ENCODE measurements at places on chromosomes 7 and 10. TPM values are rescaled to one million over a fixed set of nuclear protein-coding genes. Genes with fewer than 3 reads are reported as not detected.

The BAMBI gene
- total RNA-seq, result 29.0 TPM

The EPHB6 gene
- total RNA-seq, result 13.9 TPM

The CPA2 gene
- total RNA-seq, result 0.90 TPM

The PPP1R3A gene
- not detected for total RNA-seq

DNA sequence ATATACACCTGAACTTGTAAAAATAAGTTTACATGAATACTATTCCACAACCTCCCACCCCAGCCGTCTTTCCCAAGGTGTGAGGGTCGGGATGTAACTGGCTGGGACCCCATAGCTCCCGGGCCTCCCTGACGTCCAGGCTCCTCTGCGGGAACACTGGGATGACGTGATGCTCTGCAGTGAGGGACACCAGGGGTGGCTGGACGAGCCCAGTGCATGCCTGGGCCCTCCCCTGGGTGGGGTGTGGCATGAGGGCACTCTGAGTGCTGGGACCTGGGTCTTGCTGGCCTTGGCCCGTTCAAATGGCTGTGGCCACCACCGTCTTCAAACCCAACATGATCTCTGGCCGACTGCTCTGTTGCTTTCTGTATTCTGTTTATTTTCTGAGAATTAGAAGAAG is 182.4 kb downstream of the DNAJB6 start:
- H3K4me1 ChIP-seq, result no peaks in the 10 kb centered on the region
- 0 out of 2 replicates have a peak, but pooled peaks cover 7% of the 10 kb centered on the region for H3K27me3 ChIP-seq
- H3K36me3 ChIP-seq, result 0 out of 2 replicates have a peak, but pooled peaks cover 2% of the 10 kb centered on the region
- DNase-seq, result no peak
- H3K4me3 ChIP-seq, result no peak overlapping the region

- peak overlapping the region; percentile 58 for H3K27ac ChIP-seq
- H3K27me3 ChIP-seq, result no peaks in the 10 kb centered on the region
- peaks cover 16% of the 10 kb centered on the region for H3K36me3 ChIP-seq
Observed at GRCh38 chr7:121620953-121621606, 225.0 kb upstream of the FAM3C start.

GRCh38 chr7:157744786-157745601 is 408.2 kb downstream of the DNAJB6 start:
- no peak for DNase-seq
- H3K36me3 ChIP-seq, result peaks cover 15% of the 10 kb centered on the region
- peaks cover 4% of the 10 kb centered on the region for H3K27me3 ChIP-seq
- no peaks in the 10 kb centered on the region for H3K4me1 ChIP-seq
- H3K4me3 ChIP-seq, result no peak overlapping the region

DNA sequence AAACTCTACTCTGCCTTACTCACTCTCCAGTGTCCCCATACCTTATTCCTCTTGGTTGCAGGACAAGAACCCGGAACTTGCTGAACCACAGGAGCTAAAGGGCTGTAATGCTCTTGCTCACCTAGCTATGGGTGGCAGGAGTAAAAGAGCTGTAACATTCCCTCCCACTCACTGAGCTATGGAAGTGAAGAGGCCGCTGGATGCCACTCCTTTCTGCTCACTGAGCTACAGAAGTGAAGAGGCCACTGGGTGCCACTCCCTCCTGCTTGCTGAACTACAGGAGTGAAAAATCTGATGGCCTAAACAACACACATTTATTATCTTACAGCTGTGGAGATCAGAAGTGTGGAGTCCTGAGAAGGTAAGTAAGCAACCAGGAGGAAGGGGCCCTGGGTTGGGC is 17.5 kb downstream of the MRPS24 start:
- no peaks in the 10 kb centered on the region for H3K27me3 ChIP-seq
- no peaks in the 10 kb centered on the region for H3K36me3 ChIP-seq
- peaks cover 3% of the 10 kb centered on the region for H3K4me1 ChIP-seq
- H3K27ac ChIP-seq, result no peak overlapping the region
- DNase-seq, result no peak
- no peak overlapping the region for H3K4me3 ChIP-seq

DNA sequence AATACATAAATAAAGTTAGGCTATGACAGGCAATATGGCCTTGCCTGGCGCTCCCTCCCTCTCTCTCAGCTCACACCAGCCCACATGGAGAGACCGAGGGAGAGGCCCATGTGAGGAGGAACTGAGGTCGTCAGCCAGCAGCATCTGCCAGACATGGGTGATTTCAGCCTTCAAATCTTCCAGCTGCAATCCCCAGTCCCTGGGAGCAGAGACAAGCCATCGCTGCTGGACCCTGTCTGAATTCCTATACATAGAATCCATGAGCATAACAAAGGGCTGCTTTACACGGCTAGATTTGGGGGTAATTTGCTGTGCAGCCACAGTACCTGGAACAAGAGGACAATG is 35.6 kb downstream of the ANKRD16 start:
- DNase-seq, result no peak
- H3K36me3 ChIP-seq, result no peaks in the 10 kb centered on the region
- H3K4me3 ChIP-seq, result no peak overlapping the region
- H3K27me3 ChIP-seq, result no peaks in the 10 kb centered on the region
